ENCODE measurements at places on chromosomes 5 and 9. TPM values are rescaled to one million over a fixed set of nuclear protein-coding genes. Genes with fewer than 3 reads are reported as not detected.

Gene NUTM2F
- not detected for total RNA-seq

Gene HAVCR2
- total RNA-seq, result 3.7 TPM

Gene ZNF879
- 6.9 TPM for total RNA-seq

Gene SEMA5A
- total RNA-seq, result 26.2 TPM

Gene TLX3
- not detected for total RNA-seq

Gene CDH18
- total RNA-seq, result not detected

Gene ATP10B
- total RNA-seq, result not detected

Gene TIFAB
- total RNA-seq, result not detected

Gene NEURL1B
- 22.4 TPM for total RNA-seq

Gene ECPAS
- 75.5 TPM for total RNA-seq

Gene ALG2
- 26.2 TPM for total RNA-seq

Gene C5orf52
- total RNA-seq, result not detected

Gene STKLD1
- total RNA-seq, result not detected

Gene PCDHGC5
- 1.4 TPM for total RNA-seq

Gene PCDHA4
- total RNA-seq, result 0.43 TPM

Gene GPR151
- not detected for total RNA-seq

Gene WNT8A
- not detected for total RNA-seq

Gene SELENOP
- 161 TPM for total RNA-seq

Gene PCDHB5
- total RNA-seq, result 4.3 TPM

Gene JMY
- total RNA-seq, result 13.6 TPM

Gene BRINP1
- total RNA-seq, result 0.78 TPM

Gene AK8
- 0.19 TPM for total RNA-seq

Gene TLR4
- 13.4 TPM for total RNA-seq

Gene NXNL2
- total RNA-seq, result not detected

Gene AP3S1
- 63.4 TPM for total RNA-seq

Gene DNM1
- total RNA-seq, result 3.9 TPM

Gene TAF1L
- total RNA-seq, result not detected

Gene FOXI1
- not detected for total RNA-seq

Gene SPINK7
- not detected for total RNA-seq

Gene OBP2B
- total RNA-seq, result not detected

Gene SKIC3
- 32.1 TPM for total RNA-seq

Gene SMIM33
- not detected for total RNA-seq

Gene HRCT1
- 12.5 TPM for total RNA-seq

Gene CCL27
- total RNA-seq, result not detected

Gene GNAQ
- total RNA-seq, result 13.4 TPM

Gene ANKRD34B
- total RNA-seq, result not detected

Gene PCDHGA4
- 4.4 TPM for total RNA-seq

Gene SH2D3C
- 16.5 TPM for total RNA-seq

Gene GMCL2
- total RNA-seq, result not detected

Gene NR6A1
- 2.6 TPM for total RNA-seq

Gene ABO
- total RNA-seq, result 1.1 TPM

Gene CD14
- 25.0 TPM for total RNA-seq

Gene UNC13B
- 14.6 TPM for total RNA-seq

Gene MBLAC2
- 3.3 TPM for total RNA-seq

Gene SPATA31C1
- total RNA-seq, result not detected

Measured in right atrium auricular region (tissue), 2 donors.